Mucosa of gallbladder (tissue), 1 donor: ENCODE measurements at places on chromosomes 2 and 18. TPM values are rescaled to one million over a fixed set of nuclear protein-coding genes. Genes with fewer than 3 reads are reported as not detected.

Gene POTEJ
- total RNA-seq = not detected

Gene RND3
- 39.7 TPM for total RNA-seq

Gene MGAT4A
- 34.4 TPM for total RNA-seq

Gene HNRNPLL
- 51.9 TPM for total RNA-seq

Gene PARD6G
- 4.1 TPM for total RNA-seq

Gene GAD1
- not detected for total RNA-seq

- no peak for DNase-seq
Measured at GRCh38 chr2:15875969-15876705, 64.2 kb upstream of the MYCN start.

GRCh38 chr2:233349005-233349998 lies 5.0 kb upstream of the DGKD start:
- peak; percentile 39 for DNase-seq

GRCh38 chr2:181628590-181629585 lies 28.0 kb downstream of the CERKL start:
- no peak for DNase-seq

DNA sequence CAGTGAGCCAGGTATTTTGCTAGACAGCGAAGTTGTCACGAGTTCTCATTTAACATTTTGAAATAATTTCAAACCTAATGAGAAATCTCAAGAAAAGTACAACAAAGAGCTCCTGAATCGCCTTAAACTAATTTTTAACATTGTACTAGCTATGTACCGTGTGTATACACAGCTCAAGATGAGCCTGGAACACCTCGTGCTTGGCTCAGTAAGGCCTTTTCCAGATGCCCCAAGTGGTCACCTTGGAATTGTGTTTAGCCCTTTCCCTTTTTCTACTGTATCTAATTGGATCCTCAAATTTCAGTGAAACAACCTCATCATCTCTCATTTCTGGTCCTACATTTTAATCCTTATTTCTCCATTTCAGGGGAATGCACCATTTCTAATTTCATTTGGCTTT lies 7.2 kb downstream of the PTPN4 start:
- DNase-seq = no peak

DNA sequence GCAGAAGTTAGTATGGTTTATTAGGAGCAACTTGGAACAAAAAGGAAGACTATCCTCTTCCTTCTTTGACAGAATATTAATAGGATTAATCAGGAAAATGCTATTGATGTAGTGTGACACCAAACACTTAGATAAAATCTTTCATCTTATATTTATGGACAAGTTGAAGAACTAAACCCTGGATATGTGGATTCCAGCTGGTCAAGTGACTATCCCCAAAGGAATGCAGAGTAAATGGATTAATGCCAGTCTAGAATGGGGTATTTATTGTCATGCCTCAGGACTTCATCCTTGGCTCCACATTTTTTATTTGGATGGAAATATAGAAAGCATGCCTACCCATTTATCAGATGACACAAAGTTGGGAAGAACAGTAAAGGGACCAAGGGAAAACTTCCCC lies 124.0 kb upstream of the TTC39C start:
- no peak for DNase-seq

GRCh38 chr2:239398521-239398921 lies 2.3 kb downstream of the HDAC4 start:
- no peak for DNase-seq

DNA sequence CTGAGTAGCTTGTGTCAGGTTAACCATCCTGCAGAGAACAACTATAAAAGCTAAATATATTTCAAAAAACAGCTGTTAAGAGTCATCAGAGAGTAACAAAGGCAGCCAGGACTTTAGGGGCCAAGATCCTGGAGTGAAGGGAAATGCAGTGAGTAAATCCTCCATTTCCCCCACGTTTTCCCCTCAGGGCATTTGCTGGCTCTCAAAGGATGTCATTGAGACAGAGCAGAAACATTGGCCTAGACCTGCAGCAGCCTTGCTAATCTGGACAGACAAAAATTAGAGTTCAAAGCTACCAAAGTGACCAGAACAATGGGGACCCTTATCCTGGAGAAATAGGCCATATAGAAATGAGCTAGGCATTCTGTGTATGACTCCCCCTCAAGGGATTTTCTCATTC lies 21.1 kb upstream of the KLHL29 start:
- DNase-seq = no peak

GRCh38 chr2:225797394-225797793 lies 397.9 kb downstream of the NYAP2 start:
- DNase-seq = no peak

GRCh38 chr18:80201739-80202138 lies 45.6 kb downstream of the PARD6G start:
- no peak for DNase-seq

DNA sequence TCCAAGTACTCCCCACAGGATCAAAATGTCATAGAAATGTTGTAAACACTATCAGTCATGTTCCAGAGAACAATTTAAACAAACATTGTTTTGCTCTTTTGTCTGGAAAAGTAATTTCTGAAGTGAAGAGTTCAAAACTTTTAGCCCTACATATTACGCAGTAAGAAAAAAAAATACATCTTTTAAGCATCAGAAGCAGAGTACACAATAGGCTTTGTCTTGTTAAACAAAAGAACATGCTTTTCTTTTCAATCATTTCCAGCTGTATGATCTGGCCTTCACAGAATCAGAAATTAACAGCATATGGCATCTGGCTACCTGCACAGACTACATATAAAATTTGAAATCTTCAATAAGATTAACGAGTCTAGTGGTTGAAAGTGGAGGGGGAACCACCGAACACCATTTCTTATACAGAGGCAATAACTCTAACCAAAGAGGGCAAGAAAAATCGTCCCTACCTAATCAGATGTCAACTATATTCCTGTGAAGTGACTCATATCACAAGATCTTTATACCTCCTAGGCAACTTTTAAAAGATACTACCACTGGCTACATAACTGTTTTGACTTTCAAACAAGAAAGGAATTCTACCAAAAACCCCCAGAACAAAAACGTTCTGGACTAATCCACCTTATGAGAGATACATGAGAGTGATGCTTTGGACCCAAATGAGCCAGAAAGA lies 149.3 kb downstream of the EXOC6B start:
- no peak for DNase-seq

GRCh38 chr2:89833116-89833779 lies 1141.8 kb downstream of the RPIA start:
- no peak for DNase-seq

- peak; percentile 75 for DNase-seq
Measured at GRCh38 chr2:178282075-178282815, 87.9 kb downstream of the OSBPL6 start.

DNA sequence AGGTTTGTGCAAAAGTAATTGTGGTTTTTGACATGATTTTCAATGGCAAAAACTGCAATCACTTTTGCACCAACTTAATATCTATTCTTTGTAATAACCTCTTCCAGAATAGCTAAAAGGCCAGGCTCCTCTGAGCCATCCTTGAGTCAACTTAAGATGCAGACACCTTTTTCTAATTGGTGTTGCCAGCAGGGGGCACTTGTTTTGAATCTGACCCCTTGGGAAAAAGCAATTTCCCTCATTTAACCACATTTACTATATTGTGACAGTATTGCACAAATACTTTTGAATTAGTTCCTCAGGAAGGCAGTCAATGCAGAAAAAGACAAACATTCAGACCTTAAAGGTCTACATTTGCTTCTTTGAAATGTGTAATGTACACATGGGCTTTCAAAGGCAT lies 78.6 kb upstream of the GALNT5 start:
- DNase-seq = no peak

DNA sequence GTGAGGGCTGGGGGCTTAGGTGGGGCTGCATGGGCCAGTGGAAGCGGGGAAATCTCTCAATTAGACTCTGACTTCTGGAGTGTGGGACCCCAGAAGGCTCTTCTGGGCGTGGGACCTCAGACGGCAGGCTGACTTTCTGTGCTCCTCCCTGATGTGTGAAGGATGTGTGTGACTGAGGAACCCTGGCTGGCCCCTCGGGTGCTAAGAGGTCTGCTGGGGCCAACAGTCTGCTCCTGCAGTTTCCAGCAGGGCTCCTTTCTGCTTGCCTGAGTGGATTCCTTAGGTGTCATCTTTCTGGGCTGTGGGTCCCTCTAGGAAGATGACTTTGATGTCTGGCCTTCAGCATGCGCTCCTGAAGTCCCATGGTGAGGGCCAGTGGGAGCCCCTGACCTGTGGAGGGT lies 167.5 kb downstream of the DYSF start:
- peak; percentile 7 for DNase-seq

DNA sequence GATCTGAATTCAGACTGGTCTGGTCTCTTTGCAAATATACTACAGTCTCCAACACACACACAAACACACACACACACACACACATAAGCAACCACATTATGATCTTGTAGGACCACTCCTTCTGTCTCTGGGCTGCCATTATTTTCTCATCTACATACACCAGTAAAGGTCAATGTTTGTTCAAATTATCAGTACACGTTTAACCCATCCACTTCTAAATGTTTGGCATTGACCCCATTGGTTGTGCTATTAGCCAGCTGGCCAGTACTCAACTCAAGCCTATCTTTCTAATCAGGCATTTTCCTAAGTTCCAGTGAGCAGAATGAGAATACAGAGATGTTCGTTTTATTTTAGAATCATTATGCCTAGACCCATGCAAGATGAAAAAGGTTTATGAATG lies 186.4 kb downstream of the CNTNAP5 start:
- no peak for DNase-seq

DNA sequence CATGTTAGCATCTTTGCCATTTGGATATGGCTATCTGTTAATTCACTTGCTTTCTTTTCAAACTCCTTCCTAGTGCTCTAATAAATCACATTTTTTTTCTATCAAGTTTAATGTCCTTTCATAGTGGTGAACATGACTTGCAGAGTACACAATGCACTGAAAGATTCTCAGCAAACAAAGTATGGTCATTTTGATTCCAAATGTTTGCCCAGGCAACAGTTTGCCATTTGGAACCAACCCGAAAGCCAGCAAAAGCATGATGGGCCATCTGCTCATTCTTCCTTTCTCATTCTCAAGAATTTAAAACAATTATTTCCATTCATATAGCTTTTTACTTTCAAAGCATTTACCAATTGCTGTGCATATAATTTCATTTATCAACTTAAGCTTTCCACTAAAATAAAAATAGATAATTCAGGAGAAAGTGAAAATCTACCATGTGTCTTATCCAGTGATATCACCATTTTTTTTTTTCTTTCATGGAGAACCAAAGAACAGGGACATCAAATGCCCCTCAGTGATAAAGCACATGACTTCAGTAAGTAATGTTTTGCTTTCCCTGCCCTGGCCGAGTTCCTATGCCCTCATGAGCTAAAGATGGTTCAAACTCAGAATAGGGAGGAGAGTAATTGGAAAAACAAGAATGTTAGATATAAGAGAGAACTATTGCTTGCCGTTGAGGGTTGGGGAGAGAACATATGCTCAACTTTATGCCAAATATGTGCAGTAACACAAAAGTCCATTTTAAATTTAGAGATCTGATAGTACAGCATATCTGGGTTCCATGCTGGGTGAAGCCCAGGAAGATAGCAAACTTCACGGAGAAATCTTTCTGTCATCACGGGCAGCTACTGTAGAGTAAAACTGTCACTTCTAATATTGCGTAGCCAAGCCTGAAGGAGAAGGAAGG lies 62.1 kb downstream of the HNMT start:
- no peak for DNase-seq
